Stomach (tissue), 19 donors: ENCODE measurements at places on chromosomes 1 and 21.

- no peak for DNase-seq
Observed at GRCh38 chr1:164562947-164563520, 4.0 kb downstream of the PBX1 start.

DNA sequence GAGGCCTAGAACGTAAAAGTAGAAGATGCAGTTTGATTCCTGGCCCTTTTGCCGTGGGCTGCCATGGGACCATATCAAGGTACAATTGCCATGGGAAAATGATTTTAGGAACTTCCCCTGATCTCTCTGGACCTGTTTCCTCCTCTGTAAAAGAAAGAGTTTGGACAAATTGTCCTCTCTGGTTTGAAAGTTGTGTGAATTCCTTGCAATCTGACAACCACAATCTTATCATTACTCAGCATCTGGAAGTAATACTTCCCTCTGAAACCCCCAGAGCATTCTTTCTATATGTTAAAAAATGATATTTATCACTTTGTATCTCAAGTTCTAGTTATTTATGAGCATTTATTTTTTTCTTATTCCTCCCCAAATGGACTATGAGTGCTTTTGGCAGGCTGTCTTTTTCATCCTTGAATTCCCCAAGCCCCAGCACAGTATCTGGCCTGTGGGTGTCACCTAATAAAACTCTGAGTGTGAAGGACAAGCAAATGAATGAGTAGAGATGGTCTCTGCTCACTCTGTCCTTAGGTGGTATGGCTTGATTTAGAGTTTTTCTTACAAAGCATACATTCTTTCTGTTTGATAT lies 181.1 kb downstream of the DYRK1A start:
- no peak for DNase-seq

DNA sequence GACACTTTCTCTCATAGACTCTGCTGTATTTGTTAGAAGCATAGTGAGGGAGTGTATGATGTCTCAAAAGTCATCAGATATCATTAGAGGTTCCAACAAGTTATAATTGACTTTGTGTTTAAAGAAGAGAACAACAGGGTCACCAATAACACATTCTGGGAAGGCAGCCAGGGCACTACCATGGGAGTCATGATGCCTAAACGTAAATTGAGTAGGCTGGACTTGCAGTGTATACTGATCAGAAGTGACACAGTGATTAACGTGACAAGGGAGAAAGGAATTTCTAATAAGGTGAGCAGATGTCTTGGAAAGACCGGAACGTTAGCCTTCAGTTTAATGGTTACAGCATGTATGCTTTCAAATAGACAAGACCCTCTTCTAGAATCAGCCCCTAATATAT lies 973.2 kb downstream of the NCAM2 start:
- no peak for DNase-seq

GRCh38 chr1:11535761-11536572 lies 57.0 kb downstream of the DISP3 start:
- DNase-seq: no peak

- DNase-seq: no peak
Observed at GRCh38 chr1:119027759-119028158, 39.6 kb upstream of the TBX15 start.

GRCh38 chr1:228555074-228555994 lies 68.2 kb downstream of the RNF187 start:
- no peak for DNase-seq

DNA sequence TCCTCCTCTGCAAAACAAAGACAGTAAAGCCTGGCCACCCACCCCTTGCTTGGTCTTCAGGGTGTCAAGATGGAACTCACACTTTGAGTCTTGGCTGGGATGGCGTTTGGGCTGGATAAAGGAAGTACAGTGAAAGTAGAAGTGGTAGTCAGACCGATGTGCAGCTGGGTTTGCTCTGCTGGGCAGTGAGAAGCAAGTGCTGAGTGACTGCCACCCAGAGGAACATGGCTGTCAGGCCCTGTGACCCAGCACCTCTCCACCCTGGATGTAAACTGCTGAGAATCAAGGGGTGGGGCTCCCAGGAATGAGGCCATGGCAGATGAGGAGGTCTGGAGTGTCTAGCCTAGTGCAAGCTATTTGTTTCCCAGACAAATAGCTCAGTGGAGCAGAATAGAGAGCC lies 51.2 kb downstream of the POFUT2 start:
- DNase-seq: no peak

- DNase-seq: no peak
Observed at GRCh38 chr1:24309762-24310485, 9.2 kb upstream of the GRHL3 start.

DNA sequence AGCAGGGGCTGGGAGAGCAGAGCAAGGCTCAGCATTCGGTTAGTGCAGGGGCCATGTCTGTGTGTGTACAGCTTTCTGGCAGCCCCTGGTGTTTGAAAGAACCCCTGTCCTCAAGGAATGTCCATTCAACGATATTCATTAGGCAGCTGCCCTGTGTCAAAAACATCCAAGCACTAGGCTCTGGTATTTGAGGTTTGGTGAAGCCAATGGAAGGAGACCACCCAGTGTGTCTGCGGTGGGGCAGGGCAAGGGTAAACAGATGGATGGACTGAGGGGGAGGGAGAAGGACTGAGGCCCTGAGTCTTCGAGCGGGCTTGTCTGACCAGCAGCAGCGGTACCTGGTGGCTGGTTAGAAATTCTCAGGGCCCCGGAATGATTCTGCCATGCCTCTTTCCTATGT lies 155.6 kb upstream of the KLHDC7A start:
- no peak for DNase-seq

DNA sequence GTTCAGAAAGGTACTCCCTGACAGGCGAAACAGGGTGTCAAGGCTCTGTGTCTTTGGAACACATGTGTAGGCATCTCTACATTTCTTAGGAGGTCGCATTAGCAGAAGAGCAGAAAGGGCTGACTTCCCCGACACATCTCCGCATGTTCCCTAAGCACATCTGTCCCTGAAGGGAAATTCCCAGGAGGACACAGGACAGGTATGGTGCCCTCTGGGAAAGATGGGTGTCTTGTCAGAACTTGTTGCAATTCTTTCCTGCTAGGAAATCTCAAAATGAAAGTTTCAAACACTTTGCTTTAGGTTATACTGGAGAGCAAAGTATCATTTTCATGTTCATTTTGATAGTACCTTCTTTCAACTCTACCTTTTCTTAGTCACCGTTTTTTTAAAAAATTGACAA lies 2.0 kb downstream of the DSCAM start:
- no peak for DNase-seq
